ENCODE measurements at places on chromosomes 1 and 21.

DNA sequence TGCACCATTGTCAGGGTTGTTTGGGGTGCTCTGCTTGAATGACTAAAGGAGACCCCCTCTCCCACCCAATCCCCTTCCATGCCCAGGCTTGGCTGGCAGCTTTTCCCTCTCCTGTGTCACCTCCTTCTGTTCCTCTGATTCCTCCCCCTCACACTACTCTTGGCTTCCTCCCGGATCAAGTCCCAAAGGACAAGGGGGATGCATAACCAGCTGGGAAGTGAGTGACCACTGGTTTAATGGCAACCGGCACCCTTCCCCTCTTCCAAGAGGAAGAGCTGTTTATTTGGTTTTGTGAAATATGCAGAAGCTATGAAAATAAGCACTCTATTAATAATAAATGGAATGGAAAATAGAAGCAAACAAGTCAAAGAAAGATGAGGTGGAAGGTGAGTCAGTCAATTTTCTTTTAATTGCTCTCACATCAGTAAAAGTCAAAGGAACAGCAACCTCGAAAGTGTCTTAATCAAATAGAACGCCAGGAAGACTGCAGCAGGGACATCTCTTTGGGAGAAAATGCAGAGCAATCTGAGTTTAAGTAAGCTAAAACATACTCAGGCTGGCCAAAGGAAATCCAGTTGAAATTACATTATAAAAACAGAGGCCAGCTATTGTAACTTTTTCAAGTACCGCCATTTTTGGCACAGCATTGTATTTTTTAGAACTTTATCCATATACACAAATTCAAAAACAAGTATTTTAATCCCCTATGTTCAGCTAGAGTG lies 322.5 kb downstream of the SIPA1L2 start:
- DNase-seq, result no peak

DNA sequence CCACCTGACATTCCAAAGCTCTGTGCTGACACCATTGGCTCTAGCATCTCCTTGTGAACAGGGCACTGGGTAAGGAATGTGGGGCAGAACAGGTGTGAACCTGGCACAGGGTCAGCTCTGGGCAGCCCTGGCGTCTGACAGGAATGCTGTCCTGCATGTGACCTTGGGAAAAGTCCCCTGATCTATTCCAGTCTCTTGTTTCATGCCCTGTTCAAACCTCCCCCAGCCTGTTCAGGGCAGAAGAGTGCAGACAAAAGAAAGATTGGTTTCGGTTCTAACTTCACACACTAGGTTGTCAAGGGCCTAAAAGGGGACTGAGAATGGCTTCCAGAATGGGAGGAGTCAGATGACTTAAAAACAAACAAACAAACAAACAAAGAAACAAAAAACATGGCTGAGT lies 27.6 kb upstream of the SDHB start:
- no peak for DNase-seq

DNA sequence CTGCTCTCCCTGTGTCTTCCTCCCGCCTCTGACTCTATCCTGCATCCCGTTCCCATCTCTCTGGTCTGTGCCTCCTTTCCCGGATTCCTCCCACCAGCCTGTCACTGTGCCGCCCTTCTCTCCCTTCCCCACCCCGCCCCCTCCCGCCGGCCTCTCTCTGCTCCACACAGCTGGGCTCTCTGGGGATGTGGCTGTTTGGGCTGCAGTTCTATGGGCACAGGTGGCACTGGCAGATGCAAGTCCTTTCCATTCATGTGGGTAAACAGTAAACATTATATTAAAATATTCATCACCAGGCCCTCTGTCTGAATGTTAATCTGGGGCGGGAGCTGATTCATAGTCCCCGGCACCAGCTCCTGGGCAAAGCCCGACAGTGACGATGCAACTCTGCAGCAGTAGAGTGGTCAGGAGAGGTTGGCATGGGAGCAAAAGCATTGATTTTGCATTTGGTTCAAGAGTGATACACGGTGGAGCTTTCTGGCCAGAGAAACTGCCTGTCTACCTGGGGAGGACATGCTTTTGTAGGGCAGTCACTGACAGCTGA lies 249.3 kb downstream of the TNR start:
- no peak for DNase-seq

GRCh38 chr1:40155910-40156309 lies 5.3 kb upstream of the RLF start:
- no peak for DNase-seq

GRCh38 chr21:29074783-29075182 lies 1.3 kb upstream of the CCT8 start:
- no peak for DNase-seq

GRCh38 chr1:53893999-53894636 lies at the start of gene DIO1:
Gene DIO1, plus strand, starts transcription at chr1:53894187. Its CDS starts 24 bp downstream, at chr1:53894211.
- peak; percentile 12 for DNase-seq

- no peak for DNase-seq
These were observed 55.3 kb upstream of the HNRNPU start for GRCh38 chr1:244919320-244920282.

DNA sequence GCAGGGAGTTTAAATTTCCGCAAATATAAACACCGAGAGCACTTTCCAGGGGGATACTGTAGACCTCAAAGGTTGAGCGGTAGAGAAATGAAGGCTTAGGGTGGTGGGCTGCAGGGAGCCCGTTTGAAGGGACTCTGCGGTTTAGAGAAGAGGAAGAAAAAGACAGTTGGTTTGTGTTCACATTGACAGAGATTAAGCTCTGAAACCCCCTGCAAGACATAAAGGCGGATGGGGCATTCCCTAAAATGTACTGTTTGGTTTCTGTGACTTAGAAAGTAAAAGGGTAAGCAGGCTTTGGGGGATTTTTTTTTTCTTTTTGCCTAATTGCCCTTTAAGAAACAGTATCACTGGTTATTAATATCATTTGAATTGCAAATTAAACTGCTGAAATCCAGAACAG lies 1.3 kb downstream of the KAZN start:
- no peak for DNase-seq

- DNase-seq, result no peak
These were observed 11.8 kb upstream of the INPP5B start for GRCh38 chr1:37958690-37959089.

- DNase-seq, result no peak
These were observed 110.8 kb upstream of the RUNX1 start for GRCh38 chr21:35159881-35160280.

GRCh38 chr1:25209516-25209915 lies 22.8 kb downstream of the SYF2 start:
- no peak for DNase-seq

DNA sequence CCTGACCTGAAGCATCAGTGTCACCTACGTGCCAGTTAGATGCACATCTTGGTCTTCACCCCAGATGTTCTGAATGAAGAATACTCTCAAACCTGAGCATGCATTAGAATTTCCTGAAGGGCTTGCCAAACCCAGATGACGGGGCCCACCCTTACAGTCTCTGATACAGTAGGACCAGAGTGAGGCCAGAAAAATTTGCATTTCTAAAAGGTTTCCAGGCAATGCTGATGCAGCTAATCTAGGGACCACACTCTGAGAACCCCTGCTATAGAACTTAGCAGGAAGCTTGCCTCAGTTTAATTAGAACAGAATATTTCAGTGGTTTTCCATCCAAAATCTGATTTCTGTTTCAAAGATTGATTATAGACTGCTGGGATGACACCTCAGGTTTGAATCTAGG lies 9.9 kb upstream of the CTBS start:
- DNase-seq, result no peak

DNA sequence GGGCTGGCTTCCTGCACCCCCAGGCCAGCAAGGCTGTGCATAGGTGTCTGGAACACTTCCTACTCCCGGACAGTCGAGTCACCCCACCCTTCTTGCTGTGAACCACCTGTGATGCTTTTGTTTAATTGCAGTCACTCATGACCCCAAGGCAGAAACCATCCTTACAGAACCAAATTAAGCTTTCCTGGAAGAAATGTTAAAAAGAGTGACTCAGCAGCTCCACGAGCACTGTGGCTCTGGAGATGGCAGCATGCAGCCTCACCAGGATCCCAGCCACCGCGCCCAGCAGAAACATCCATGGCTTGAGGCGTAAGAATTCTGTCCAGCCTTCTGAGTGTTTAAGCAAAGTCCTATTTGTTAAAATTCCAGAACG lies 28.8 kb downstream of the SNAP47 start:
- no peak for DNase-seq

DNA sequence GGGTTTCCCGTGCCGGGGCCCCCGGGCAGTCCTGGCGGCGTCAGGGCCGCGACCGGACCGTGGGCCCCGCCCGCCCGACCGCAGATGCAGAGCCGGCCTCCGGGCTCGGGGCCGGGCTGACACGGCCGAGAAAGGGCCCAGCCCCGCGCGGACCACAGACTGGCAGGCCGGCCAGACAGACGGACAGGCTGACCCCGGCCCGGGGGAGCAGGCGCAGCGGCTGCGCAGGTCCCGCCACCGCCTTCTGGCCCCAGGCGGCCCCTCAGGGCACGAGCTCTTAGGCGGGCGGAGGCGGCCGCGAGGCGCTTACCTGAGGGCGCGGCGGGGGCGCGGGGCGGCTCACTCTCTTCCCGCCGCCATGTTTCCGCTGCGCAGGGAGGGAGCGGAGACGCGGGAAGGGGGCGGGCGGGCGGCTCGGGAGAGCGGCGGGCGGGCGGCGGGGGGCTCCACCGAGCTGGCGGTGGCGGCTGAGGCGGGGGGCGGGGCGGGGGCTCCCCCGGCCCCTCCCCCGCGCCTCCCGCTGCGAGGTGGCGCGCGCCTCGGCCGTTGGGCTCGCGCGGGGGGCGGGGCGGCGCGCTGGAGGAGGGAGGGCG lies at the start of gene SCMH1:
SCMH1 (minus strand) TSS at position 558 of the 593 bp plus-strand sequence. CDS start 56,173 bp downstream, outside the sequence.
- DNase-seq, result peak; percentile 51

- DNase-seq, result no peak
These were observed 325.9 kb upstream of the AJAP1 start for GRCh38 chr1:4328402-4329071.

DNA sequence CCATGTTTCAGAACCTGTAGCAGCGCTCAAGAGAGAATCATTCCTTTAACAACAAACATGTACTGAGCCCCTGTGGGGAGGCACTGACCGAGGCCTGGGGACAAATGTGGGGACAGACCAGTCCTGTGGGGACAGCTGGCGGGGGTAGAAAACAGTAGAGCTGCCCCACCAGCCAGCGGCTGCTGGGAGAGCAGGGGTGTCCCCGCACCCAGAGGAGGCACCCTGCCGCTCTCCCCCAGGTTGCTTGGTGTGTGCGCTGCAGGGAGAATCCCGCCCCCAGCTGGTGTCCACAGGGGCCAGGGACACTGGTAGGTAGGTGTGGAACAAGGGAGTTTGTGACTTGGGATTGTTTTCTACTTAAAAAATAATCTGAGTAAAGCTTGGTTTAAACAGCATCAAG lies 62.1 kb downstream of the ADARB1 start:
- DNase-seq, result no peak

- DNase-seq, result no peak
These were observed 108.8 kb downstream of the TGFBR3 start for GRCh38 chr1:91777196-91777595.

DNA sequence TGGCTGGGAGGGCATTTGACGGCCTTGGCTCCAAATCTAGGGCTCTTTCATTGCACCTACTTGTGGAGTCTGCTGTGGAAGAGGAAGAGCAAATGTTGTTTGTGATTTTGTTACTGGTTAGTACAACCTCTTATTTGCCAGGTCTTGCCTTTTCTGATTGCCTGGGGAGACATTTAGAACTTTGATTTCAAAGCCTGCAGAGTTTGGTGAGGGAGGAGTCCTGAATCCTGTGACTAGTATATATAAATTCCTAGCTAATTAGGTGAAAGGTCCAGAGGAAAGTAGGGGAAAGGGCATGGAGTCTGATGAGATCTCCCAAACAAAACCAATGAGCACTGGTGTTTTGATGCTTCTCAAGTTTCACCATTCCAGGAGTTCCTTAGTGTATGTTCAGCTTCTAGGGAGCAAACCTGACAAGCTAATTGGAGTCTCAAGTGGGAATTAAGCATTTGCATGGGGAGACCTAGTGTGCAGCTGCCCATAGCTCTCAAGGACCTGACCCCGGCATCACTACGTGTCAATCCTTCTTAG lies 5.1 kb upstream of the HMGCS2 start:
- DNase-seq, result no peak

- no peak for DNase-seq
These were observed 79.7 kb upstream of the BCL10 start for GRCh38 chr1:85356130-85356529.

DNA sequence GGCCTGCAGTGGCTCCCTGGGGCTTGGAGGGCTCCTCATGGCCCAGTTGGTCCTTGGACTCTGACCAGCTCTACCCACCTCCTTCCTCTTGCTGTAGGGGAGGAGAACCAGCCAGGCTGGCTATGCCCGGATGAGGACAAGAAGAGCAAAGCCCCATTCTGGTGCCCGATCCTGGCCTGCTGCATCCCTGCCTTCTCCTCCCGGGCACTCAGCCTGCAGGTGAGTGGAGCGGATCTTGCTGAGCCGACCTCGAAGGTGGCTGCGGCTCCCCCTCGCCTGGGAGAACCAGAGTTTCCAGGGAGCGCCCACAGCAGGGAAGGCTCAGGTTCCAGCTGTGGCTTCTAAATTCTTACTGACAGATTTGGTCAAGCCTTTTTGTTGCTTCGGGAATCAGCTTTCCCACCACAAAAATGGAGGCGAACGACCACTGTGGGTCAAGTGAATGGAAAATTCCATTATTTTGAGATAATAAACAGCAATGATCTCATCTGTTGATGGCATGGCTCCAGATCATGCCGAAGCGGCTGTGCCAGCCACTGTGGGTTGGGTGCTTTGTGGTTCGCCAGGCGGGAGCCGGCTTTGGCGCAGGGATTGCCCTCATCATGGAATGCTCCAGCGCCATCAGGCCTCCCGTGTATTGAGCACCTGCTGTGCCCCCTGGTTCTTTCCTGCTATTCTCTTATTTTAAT lies 106.5 kb upstream of the ACTL8 start:
- no peak for DNase-seq

DNA sequence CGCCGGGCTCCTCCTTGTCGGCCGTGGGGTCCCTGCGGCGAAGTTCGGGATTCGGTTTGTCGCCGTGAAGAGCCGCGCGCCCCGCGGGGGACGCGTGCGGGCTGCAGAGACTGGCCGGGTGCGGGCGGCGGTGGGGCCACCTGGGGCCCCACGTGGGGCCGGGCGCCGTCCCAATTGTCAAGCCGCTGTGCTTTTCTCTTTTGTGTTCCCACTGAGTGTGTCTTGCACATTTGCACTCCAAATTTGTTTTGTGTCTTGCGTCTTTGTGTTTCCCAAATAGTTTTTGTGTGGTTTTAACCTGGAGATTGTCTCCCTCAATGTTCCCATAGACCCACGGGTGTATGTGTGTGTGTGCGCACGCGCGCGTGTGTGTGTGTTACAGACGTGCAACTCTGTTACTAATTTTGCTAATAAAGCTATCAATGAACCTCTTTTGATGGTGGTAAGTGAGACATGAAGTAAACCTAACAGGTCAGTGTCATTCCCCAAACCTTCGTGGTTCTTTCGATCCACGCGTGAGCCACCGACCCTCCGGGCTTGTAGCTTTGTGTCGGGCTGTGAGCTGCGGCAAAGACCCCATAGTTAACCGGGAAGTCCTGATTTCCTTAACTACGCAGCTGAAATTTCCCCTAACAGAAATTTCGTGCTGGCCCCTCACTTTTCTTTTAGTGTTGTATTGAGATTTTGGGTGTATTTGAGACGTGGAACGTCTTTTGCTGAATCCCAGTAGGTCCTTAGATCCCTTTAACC lies 708 bp downstream of the PRDM2 start:
- peak; percentile 51 for DNase-seq

GRCh38 chr1:245742896-245743295 lies 588.1 kb downstream of the KIF26B start:
- DNase-seq, result no peak

GRCh38 chr1:93729906-93730305 lies 48.3 kb upstream of the BCAR3 start:
- no peak for DNase-seq

GRCh38 chr1:32047701-32048100 lies 25.0 kb upstream of the TMEM39B start:
- DNase-seq, result no peak

Measured in activated CD4-positive, alpha-beta T cell treated with anti-CD3 and anti-CD28 coated beads, Interleukin-2, amount 50 U/mL, for 48 hours (primary cell).